Progenitor cell of endocrine pancreas (in vitro differentiated cells): ENCODE measurements at places on chromosomes 1 and 21. TPM values are rescaled to one million over a fixed set of nuclear protein-coding genes. Genes with fewer than 3 reads are reported as not detected.

DNA sequence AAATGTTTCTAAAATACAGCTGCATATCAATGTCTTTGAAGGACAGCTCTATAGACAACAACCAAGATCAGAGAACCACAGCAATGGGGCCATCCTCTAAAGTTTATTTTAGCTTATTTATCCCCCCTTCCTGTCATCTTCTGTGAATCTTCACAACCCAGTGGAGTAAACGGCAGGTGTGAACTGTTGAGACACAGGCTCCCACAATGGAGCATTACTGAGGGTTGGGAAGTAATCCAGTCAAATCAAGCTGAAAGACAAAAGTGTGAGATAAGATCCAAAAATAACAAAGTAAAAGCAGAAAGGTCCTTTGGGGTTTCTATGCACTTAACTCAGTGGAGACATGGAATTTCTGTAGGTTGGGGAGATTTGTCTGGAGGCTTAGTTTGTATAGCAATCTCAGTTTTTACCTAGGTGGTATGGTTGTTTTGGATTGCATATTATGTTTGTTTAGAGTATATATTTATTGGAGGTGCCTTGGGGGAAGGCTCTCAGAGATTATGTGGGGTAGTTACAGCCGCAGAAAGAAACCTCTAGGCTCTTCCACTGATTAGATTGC, 286.9 kb upstream of the ADGRL2 start:
- H3K27me3 ChIP-seq: peaks cover 4% of the 10 kb centered on the region
- peaks cover 24% of the 10 kb centered on the region for H3K4me1 ChIP-seq
- no peak for DNase-seq
- no peak overlapping the region for H3K27ac ChIP-seq

DNA sequence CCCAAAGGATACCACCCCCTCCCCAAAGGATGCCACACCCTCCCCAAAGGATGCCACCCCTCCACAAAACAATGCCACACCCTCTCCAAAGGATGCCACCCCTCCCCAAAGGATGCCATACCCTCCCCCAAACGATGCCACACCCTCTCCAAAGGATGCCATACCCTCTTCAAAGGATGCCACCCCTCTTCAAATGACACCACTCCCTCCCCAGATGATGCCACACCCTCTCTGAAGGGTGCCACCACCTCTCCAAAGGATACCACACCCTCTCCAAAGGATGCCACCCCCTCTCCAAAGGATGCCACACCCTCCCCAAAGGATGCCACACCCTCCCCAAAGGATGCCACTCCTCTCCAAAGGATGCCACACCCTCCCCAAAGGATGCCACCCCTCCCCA, 21.6 kb upstream of the TRIM17 start:
- H3K4me1 ChIP-seq: peaks cover 8% of the 10 kb centered on the region
- H3K4me3 ChIP-seq: no peak overlapping the region
- H3K27ac ChIP-seq: no peak overlapping the region

- H3K27ac ChIP-seq: no peak overlapping the region
- H3K36me3 ChIP-seq: peaks cover 3% of the 10 kb centered on the region
- H3K27me3 ChIP-seq: peaks cover 22% of the 10 kb centered on the region
- H3K4me1 ChIP-seq: no peaks in the 10 kb centered on the region
Measured at GRCh38 chr1:25580927-25581326, 35.7 kb upstream of the MAN1C1 start.

FAM177B gene
- total RNA-seq: not detected in 2 replicates

C1orf185 gene
- total RNA-seq: not detected in 2 replicates
